ENCODE measurements at places on chromosomes 12 and 14.

GRCh38 chr12:121823101-121823726 lies 19.4 kb downstream of the SETD1B start:
- DNase-seq, result no peak

DNA sequence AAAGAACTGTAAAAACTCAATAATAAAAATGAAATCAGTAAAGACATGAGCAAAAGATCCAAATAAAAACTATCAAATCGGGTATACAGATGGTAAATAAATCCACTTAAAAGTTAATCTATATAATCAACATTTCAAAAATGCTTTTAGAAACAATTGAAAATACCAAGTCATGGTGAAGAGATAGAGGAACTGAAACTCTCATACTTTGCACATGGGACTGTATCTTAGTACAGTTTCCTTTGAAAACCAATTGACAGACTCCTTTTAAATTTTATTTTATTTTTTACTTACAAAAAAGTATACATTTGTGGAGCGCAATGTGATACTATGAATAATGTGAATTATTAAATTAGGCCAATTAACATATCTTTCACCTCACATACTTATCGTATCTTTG lies 98.6 kb upstream of the FAR2 start:
- no peak for DNase-seq

GRCh38 chr12:48037267-48037915 lies 33.1 kb upstream of the COL2A1 start:
- no peak for DNase-seq

GRCh38 chr12:85759091-85759490 lies 77.1 kb downstream of the RASSF9 start:
- no peak for DNase-seq

GRCh38 chr12:113684908-113685782 lies 213.5 kb upstream of the LHX5 start:
- DNase-seq, result no peak

GRCh38 chr12:108289350-108290161 lies 49.6 kb downstream of the CMKLR1 start:
- DNase-seq, result no peak

GRCh38 chr12:51372021-51372420 lies 19.2 kb downstream of the GALNT6 start:
- no peak for DNase-seq

DNA sequence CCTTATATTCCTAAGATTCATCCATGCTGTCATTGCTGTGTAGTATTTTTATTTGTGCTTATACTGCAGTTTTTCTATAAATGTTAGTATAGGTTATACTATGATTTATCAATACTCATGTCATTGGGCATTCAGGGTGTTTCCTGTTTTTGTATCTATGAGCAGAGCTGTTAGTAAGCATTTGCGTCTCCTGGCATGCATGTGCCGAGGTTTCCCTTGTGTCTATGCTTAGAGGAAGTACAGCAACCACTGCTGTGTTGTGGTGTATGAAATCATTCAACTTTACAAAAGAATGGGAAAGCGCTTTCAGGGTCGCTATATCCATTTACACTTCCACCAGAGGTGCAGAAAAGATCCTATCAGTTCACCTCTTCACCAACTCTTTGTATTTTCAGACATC lies 122.7 kb downstream of the RGS6 start:
- no peak for DNase-seq

DNA sequence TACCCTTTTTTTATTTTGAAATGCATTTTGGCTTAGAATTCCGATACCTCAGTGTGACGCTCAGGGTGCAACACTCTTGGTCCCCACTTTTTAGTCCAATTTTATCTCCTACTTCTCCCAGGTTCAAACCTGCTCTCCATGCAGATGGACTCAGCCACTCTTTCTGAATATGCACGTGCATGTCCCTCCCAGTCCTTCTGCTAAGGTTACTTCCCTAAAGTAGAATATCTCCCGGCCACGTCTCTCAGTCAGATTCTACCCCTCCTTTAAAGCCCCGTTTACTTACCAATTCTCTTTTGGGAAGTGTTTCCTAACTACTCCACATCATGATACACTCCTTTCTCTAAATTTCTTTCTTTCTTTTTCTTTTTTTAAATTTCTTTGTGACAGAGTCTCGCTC lies 15.5 kb upstream of the PARP11 start:
- no peak for DNase-seq

- no peak for DNase-seq
Observed at GRCh38 chr14:102085948-102086708, 716 bp downstream of the HSP90AA1 start.

GRCh38 chr14:74325446-74325845 lies 22.7 kb upstream of the ABCD4 start:
- DNase-seq, result no peak

DNA sequence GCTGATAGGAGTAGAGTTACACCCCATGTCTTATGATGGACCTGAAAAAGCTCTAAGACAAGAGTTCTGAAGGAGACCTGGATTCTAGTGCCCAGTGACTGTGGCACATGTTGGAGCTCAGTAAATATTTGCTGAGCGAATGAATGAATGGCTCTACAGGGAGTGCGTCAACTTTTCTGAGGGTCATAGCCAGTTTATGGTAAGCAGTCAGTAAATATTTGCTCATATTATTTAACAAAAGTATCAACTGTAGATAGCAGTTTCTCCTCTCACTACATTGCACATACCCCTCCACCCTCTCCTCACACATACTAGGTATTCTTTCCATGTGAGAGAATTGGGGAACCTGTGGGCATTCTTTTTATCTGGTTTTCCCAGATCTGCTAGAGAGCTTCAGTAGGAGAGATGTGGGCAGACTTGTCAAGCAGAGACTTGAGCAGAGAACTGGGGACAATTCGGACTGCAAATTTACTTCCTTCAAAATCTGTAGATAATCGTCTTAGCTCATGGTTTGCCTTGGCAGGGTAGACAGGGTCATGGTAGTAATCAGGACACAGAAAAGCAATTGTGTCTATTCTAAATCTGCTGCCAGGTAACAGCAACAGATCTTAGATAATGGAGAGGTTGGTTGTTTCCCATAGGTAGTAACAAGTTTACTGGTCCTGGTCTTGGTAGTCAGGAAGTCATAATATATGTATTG lies 5.7 kb downstream of the SLC4A8 start:
- DNase-seq, result peak; percentile 62

- DNase-seq, result no peak
Observed at GRCh38 chr14:95182379-95182778, 25.1 kb upstream of the DICER1 start.

- DNase-seq, result no peak
Observed at GRCh38 chr12:66269757-66270383, 32.4 kb upstream of the HELB start.

DNA sequence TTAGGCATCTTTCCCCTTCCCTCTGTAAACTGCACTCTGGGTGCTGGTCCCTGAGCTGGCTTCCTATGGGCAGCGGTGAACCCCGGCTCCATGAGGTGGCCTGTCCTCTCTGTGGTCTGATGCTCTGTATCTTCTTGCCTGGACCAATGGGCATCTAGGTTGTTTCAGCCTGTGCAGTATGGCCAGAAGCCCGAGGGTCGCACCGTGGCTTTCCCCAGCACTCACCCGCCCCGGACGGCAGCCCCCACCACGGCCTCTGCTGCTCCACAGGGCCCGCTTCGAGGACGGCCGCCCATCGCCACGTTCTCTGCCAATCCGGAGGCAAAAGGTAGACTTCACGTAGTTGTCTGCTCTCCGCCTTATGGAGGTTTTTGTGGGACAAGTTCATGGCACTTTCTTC lies 70.1 kb downstream of the EP400 start:
- DNase-seq, result no peak

All from NCI-H1417 treated with DMSO at 0.1 percent for 48 hours (cell line).